Stimulated activated CD8-positive, alpha-beta memory T cell treated with anti-CD3 and anti-CD28 coated beads, Interleukin-4, amount 100 ng/mL, for 1 hour (primary cell): ENCODE measurements at places on chromosomes 1 and 21.
A peak's percentile ranks its signal among the peaks of the same experiment; 100 is the strongest.

DNA sequence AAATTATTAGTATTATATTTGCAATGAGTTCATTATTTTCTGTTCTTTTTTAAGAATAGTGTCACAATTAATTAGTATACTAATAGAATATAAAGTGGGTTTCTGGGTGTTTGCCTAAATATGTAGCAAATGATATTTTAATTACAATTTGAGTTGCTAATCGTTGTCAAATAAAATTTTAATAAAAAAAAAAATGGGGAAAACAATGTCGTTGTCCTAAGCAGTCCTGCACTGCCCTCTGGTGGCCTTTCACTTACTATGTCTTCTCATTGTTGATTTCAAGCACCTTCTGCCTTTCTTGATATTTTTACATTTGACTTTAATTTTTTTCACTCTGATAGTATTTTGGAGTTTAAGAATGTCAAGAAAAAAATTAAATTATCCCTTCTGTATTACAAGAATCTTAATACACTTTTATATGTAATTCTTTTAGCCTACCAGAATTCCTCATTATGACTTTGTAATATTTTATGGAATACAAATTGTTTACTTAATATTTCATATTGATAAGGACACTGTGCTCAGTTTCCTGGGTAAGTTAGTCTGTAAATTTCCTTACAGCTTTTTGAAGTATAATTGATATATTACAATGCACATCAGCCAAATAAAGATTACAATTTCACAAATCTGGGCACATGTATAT is 104.5 kb upstream of the FMN2 start:
- no peak for DNase-seq

DNA sequence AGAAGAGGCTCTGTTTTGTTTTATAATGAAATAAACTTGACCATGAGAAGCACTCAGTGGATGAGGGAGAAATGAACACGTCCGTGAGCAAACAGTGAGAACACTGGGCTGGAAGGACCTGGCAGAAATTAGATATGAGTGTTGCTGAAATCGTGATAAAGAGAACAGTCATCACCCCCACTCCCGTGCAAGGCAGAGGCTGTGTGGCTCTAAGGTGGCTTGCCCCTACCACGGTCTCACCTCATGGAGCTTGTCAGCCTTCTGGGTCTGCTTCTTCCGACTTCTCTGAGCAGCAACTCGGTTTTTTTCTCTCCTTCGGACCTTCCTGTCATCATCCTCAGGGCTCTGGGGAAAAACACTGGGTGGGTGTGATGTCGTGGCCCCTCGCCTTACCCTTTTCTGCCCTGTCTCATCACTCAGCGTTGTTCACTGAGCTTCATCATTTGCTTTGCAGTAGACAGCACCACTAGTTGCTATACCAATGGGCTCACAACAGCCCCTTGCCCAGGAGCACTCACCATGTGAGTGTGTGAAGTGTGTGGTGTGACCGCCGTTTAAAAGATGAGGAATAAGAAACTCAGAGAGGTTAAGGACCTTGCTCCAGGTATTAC is 2.8 kb downstream of the BATF3 start:
- no peak for DNase-seq

GRCh38 chr1:225896937-225897549 is 8.1 kb upstream of the LEFTY1 start:
- peak; percentile 40 for DNase-seq

DNA sequence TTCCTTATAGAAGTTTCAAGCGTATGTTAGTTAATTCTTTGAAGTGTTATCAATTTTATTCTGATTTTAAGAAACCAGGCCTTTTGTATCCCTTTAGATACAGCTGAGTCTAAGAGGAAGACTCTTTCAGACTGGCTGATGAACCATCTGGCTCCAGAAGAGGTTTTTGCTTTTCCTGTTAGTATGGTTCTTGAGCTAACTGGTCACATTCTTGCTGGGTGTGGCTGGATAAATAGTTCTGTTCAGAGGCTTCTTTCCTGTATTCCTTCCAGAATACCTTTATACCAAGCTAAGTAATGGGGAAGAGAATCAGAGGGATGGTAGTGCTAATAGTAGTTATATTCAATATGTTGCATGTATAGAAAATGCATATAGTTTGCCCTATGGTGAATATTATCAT is 12.4 kb downstream of the HS2ST1 start:
- no peak for DNase-seq

DNA sequence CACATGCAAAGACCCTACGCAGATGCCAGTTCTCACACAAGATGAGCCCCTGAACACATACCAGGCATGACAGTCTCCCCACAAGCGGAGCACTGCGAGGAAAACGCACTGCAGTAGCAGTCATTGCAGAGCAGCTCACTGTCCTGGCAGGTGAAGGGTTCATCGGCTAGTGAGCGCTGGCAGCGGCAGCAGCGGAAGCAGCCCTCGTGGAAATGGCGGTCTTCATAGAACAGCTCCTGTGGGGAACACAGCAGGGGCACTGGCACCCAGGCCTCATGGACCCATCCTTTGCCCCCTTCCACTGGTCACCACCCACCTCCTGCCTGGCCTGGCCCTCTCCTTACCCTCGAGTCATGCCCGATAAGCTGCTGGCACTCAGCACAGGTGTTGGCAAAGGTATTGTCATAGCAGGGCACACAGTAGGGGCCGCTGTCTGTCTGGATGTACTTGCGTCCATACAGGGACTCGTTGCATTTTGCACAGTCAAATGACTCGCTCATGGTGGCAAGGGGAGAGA is 6.3 kb downstream of the FHL3 start:
- DNase-seq = no peak

GRCh38 chr1:54883349-54884102 is 3.5 kb downstream of the DHCR24 start:
- DNase-seq = no peak

GRCh38 chr1:43716559-43717281 is 9.4 kb downstream of the ST3GAL3 start:
- DNase-seq = no peak

DNA sequence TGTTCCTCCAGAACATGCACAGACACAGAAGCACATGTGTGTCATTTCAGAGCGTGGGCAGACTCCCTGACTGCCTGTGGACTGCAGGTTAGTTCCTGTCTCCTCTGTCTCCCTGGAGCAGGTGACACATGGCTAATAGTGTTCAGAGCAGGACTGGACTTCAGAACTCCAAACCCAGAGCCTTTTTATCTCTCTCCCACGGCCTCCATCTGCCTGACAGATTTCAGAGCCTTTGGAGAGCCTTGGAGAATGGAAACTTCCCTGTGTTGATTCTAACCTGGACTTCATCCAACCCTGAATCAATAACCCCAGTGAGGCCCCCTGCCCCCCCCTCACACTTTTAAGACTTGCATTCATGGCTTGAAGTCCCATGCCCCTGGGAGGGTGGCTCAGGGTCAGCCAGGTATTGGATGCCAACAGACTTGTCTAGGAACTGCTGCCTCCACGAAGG is 44.4 kb downstream of the C1orf198 start:
- DNase-seq = no peak

- DNase-seq = no peak
Measured at GRCh38 chr1:113674591-113674990, 84.7 kb downstream of the PHTF1 start.

DNA sequence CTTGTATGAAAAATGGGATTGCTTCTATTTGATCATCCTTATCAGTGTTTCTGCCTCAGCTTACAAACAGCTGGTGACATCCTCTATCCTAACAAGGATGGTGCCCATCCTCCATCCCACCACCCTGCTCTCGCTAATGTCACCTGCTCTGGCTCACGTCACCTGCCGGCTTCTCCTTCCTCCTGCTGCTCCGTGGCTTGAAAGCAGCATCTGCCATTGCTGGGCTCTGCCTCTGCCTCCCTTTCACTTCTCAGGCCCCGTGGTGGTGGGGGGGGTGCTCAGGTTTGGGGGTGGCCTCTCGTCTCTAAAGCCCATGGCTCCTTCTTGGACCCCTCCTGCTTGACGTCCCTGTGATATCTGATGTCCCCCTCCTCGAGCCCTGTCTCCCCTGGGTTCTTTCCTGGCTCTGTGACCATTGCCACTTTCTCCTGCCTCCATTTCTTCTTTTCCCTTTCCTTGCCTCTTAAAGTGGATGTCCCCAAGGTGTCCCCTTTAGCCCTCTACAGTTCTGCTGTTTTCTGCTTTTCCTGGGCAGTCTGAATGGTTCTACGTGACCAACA is 135.5 kb upstream of the ERRFI1 start:
- DNase-seq = no peak

DNA sequence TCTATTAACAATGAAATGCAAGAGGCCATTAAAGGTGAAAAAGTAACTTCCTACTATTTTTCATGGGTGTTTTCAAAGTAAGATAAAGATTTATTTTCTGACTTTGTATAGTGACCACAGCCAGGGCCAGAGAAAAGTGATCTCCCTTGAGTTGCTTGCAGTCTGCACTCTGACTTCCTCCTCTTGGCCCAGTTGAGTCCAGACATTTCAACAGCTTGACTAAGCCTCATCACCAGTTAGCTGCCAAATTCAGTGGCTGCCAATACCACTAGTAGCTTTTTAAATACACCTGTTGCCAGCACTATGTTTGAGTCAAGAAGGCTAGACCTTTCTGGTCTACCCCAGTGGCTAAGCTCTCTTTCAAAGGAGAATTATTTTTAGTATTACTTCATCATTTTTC is 3.7 kb upstream of the NEK7 start:
- no peak for DNase-seq

- DNase-seq = no peak
Measured at GRCh38 chr1:147515045-147515869, 26.0 kb upstream of the BCL9 start.

GRCh38 chr1:23343221-23344110 is 618 bp downstream of the HNRNPR start:
- DNase-seq = peak; percentile 17

GRCh38 chr1:180542113-180542837 is 16.5 kb upstream of the OVAAL start:
- DNase-seq = no peak

GRCh38 chr21:42258885-42259407 is 40.0 kb downstream of the ABCG1 start:
- DNase-seq = no peak

- DNase-seq = no peak
Measured at GRCh38 chr21:33949516-33950430, 34.2 kb upstream of the ATP5PO start.

GRCh38 chr21:16522548-16522947 is 792.8 kb downstream of the USP25 start:
- DNase-seq = no peak

DNA sequence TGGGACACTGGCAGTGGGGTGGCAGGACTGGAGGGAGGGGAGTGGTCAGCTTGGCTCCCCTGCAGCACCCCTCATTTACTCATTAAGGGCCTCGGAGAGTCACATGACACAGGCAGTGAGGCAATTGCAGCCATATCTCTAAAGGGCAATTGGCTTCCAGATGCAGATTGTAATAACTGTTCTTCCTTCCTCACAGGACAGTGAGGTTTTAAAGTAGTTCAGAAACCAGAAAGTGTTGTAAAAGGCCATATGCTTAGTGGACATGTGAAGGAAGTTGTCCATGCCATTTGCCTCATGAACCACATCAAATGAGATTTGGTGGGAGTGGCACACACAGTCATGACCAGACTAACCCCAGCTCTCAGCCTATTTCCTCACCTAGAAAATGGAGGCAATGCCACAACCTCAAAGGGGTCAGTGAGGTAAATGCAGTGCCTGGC is 11.1 kb downstream of the MTX1 start:
- no peak for DNase-seq

GRCh38 chr1:46508757-46509156 is 19.1 kb downstream of the DMBX1 start:
- DNase-seq = no peak

DNA sequence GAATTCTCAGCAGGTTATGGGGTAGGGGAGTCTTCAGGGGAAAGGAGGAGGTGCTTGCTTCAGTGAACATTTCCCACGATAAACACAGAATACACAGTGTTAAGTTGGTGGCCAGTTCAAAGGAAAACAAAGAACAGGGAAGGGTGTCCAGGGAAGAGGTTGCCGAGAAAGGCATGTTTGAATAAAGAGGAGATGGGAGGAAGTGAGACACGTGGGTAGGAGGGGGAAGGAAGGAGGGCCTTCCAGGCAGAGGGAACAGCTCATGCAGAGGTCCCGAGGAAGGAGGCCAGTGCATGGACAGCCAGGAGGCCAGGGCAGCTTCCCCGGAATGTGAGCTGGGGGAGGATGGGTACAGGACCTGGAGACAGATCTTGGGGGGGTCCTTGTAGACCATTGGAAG is 130.3 kb upstream of the TMEM51 start:
- DNase-seq = no peak

DNA sequence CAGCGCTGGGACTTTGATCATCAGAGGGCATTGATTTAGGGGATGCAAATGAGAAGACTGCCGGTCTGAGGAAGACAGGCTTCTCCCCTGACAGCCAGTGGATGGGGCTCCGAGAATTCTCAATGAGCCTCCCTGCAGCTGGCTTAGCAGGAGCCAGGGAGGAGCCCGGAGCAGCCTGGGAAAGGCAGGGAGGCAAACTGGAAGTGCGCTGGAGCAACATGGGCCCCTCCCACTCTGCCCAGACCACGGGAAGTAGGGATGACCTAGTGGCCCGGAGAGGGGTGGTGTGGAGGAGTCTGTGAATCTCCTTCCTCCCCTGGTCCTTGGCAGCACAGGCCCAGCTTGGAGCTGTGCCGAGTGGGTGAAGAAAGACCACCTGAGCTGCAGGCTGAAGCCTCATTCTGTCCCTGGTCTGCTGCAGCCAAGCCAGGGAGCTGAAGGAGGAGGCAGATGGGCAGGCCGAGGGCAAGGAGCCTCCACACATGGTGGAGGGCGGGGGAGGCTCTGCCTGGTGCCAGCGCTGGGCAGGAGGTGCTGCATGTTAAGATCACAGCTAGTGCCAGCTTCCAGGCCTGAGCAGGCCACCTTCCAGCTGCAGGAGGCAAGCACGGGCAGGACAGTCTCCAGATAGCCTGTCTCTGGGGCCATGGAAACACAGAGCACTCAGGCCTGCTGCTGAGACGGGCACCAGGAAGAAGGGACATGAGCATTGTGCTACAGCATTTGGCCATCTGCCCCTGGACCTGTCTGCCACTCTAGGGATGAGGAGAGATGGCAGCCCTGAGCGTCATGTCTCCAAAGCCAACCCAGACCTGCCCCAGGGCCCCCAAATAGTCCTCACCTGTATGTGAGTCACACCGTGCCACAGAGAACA is 12.2 kb upstream of the CLSTN1 start:
- DNase-seq = no peak

DNA sequence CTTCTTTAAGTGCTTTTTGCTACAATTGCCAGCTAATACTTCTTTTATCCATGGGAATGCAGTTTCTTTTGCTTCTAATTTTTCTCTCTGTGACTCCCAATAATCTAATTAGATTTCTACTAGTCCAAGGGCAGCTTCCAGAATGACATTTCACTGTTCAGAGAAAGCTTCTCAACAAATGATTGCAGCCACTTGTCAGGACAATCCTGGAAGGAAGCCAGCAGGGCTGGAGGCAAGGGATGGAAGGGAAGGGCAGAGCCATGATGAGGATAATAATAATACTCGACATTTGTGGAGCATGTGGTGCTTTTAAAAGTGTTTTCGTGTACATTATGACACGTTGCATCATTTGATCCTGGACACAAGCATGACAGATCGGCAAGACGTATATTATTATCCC is 19.4 kb downstream of the F11R start:
- DNase-seq = no peak
